ENCODE measurements at places on chromosomes 16 and 17. TPM values are rescaled to one million over a fixed set of nuclear protein-coding genes. Genes with fewer than 3 reads are reported as not detected.
A peak's percentile ranks its signal among the peaks of the same experiment; 100 is the strongest.

DNA sequence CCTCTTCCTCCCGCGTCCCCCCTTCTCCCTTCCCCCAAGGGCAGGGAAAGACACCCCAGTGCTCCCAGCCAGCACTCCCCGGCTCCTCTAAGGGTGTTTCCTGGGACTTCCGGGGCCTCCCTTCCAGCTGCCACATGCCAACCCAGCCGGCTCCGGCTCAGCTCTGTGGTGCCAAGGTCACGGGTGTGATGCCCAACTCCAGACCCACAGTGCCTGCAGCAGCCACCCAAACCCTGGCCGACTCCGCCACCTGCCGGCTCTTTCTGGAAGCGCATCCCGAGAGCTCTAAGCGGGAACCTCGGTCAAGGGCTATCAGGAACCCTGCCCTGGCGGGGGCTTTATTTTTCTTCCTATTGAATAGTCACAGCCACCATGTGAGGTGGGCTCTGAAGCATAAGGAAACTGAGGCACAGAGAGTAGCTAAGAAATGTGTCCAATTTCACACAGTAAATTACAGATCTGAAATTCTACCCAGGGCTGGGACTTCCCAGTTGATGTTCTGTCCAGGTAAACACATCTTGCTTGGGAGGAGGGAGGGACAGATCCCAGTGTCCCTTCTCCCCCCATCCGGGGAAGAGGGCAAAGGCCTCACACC, 3.3 kb upstream of the PPP1R1B start:
- DNase-seq: peak; percentile 49

DNA sequence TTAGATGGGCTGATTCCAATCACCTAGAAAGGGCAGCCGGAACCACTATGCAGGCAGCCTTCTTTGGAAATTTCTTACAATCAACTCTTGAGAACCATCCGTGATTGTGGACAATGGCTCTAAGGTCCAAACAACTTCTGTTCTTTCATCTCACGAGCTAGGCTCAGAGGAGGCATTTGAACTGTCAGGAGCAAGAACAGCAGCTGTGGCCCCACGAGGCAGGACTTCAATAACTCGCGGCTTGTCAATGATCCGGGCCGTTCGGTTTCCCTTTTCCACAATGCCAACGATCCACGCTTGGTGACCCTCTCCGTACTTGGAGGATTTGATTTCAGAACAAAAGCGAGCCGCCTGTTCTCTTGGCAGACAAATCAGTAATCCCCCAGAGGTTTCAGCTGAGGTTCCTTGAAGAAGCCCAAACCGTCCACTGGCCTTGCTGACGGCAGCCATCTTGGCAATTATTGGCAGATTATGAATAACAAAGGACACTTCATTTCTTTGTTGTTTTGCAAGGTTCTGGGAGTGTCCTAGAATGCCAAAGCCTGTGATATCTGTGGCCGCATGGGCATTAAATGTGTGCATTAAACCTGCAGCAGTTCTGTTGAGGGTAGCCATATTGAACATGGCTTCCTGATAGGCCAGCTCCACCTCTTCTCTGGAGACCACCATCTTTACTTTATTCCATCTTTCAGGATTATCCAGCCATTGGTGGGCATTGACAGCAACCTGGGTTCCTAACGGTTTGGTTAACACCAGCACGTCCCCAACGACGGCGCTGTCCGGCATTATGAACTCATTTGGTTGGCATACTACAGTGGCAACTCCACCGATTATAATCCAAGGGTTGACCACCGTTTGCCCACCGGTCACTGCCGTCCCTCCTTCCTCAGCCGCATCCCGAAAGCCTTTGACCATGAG, 1.2 kb downstream of the SEPHS2 start:
- no peak for DNase-seq

DNA sequence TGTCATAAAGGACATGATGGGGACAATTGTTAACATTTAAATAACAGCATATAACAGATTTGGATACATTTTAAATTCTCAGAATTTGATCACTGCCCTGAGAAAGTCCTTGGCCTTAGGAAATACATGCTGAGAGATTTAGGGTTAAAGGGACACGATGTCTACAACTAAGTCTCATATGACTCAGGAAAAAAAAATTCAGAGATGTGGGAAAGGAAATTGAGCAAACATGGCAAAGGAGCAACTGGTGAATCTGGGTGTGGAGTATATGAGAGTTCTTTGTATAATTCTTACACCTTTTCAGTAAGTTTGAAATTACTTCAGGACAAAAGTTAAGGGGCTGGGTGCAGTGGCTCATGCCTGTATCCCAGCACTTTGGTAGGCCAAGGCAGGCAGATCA, 18.2 kb downstream of the MPP3 start:
- peak; percentile 86 for DNase-seq

Gene C16orf96
- not detected for total RNA-seq

Gene CD300H
- not detected for total RNA-seq

GRCh38 chr17:80794281-80795089, 197.2 kb upstream of the CHMP6 start:
- DNase-seq: peak; percentile 53

GRCh38 chr17:15351478-15351840, 10.1 kb upstream of the TEKT3 start:
- no peak for DNase-seq

- no peak for DNase-seq
Measured at GRCh38 chr17:40950176-40950575, 12.7 kb upstream of the KRT23 start.

Gene IL34
- total RNA-seq: 1.7 TPM

GRCh38 chr16:56836410-56837230, 28.4 kb upstream of the SLC12A3 start:
- no peak for DNase-seq

Gene ADORA2B
- 50.5 TPM for total RNA-seq

GRCh38 chr17:66713533-66714042, 121.3 kb upstream of the CACNG5 start:
- no peak for DNase-seq

- peak; percentile 98 for DNase-seq
Measured at GRCh38 chr17:76726231-76726775, at the start of gene JMJD6. TSS of gene JMJD6 (minus strand) at chr17:76726606. CDS start at chr17:76726475, 131 bp downstream.

Gene OR1E1
- not detected for total RNA-seq

DNA sequence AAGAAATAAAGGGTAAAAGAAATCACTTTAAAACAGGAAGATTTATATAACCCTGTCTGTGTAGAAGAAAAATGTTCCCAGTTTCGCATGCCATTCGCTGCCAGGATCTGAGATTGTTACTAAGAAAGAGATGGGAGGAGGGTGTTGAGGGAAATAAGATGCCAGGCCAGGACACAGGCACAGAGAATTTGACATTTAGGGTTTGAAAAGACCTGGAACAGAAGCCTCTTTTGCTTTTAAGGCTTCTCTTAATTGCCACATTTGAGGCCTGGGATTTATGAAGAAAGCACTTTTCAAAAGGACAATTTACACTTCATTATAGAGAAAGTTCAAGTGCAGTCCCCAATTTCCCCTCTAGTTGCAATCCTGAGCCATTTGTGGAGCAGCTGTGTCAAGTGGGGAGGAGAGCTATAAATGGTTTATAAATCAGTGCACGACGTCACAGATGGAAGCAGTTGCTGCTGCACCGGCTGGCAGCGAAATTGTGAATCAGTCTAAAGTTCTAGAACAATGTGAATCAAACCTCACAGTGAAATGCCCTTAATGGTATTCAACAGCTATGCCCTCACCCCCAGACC, 26.5 kb upstream of the C16orf87 start:
- DNase-seq: peak; percentile 55

Gene NGFR
- under 0.01 TPM for total RNA-seq

- DNase-seq: no peak
Measured at GRCh38 chr16:2715966-2716885, 3.8 kb downstream of the PRSS27 start.

DNA sequence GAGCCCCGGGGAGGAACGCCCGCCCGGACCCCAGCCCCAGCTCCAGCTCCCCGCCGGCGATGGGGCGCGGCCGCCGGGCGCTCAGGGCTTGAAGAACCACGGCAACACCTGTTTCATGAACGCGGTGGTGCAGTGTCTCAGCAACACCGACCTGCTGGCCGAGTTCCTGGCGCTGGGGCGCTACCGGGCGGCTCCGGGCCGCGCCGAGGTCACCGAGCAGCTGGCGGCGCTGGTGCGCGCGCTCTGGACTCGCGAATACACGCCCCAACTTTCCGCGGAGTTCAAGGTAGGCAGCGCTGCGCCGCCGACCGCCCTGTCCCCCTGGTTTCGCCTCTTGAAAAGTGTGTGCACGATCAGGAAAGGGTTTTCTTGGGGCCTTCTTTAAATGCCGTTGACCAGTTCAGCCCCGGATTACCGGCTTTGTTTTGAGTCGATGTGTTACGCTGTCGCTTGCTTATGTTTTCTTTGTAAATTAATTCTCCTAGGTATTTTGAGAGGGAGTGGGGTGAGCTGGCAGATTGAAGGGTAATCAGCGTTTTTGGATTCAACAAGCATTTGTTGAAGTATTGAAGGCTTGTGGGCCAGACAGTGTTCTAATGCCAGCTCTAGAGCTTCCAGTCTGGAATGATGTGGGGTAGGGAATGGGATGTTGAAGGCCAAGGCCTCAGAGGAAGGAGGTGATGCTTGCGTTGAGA, 681 bp downstream of the USP43 start:
- DNase-seq: peak; percentile 18

GRCh38 chr17:74987909-74988711, 678 bp downstream of the CDR2L start:
- DNase-seq: peak; percentile 84

DNA sequence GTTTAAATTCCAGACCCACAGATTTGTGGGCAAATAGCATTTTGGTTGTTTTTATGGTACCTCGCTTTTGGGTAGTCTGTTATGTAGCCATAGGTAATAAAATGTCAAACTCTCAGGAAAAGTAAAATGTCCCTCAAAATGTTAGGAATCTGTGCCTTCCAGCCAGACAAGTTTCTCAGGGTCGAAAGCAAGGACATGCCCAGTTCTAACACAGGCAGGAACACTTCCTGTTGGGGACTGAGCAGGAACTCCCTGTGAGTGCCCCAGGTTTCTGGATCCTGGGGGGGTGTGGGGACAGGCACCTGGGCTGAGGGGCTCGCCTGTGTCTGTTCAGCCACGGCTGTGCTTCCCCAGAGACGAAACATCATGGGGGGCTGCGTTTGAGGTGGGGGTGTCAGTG, 62.3 kb downstream of the GNA13 start:
- DNase-seq: no peak

DNA sequence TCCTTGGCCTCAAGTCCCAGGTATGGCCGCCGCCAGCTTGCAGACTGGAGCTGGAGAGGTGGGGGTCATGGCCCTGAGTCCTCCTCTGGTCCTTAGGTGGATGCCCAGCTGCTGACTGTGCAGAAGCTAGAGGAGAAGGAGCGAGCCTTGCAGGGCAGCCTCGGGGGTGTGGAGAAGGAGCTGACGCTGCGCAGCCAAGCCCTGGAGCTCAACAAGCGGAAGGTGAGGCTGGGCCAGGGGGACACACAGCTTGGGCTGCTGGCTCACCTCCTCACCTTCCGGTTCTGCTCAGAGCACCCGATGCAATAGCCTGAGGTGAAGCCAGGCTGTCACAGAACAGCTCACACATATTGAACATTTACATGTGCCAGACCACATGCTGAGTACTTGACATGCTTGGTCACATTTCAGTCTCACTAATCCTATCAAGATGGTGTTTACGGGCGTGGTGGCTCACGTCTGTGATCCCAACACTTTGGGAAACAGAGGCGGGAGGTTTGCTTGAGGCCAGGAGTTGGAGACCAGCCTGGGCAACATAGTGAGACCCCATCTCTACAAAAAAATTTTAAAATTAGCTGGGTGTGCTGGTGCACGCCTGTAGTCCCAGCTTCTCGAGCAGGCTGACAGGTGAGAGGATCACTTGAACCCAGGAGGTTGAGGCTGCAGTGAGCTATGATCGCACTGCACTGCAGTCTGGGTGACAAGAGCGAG, 7.4 kb downstream of the RNF40 start:
- no peak for DNase-seq

GRCh38 chr17:79937391-79938335, 98.0 kb downstream of the TBC1D16 start:
- DNase-seq: no peak

DNA sequence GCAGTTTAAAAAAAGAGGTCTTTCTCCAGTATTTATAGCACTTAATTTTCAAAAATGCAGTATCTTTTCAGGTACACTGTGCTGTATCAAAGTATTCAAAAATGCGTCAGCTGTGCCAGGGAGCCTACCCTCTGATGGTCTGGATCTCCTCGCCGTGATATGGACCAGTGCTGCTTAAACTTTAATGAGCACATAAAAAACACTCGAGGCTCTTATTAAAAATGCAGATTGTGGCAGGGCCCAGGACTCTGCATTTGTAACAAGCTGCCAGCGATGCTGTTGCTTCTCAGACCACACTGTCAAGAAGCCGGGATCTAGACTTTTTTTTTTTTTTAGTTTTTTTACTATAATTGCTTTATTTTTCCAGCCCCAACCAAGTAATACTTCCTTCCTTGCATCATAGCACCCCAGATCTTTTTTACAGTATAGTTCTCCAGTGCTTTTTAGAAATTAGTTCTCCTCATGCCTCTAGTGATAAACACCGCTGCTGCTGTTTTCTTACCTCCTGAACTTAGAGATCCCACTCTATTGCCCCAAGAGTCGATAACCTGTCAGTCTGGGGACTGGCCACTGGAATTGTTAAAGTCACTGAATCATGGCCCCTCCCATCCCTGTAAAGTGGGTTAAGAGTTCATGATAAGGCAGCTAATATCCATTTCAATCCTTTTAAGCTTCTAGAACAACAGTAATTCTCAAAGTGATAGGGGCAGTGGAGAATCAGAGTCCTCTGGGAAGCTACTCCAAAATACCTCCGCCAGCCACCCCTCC, 1.6 kb upstream of the SMARCD2 start:
- no peak for DNase-seq

- no peak for DNase-seq
Measured at GRCh38 chr17:68961214-68961882, 6.2 kb upstream of the ABCA8 start.

DNA sequence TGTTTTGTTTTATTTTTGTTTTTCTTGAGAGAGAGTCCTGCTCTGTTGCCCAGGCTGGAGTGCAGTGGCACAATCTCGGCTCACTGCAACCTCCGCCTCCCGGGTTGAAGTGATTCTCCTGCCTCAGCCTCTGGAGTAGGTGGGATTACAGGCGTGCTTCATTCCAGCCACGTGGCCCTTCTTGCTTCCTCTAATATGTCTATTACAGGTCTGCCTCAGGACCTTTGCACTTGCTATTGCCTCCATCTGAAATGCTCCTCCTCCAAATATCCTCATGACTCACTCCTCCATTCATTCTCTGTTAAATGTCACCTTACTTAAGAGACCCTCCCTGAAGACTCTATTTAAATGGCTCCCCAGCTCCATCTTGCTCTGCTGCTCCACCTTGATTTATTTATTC, 39.0 kb downstream of the LYRM9 start:
- no peak for DNase-seq

Gene MYO15B
- total RNA-seq: 3.9 TPM

Gene WIPF2
- total RNA-seq: 6.1 TPM

Gene PIP4K2B
- 45.7 TPM for total RNA-seq

DNA sequence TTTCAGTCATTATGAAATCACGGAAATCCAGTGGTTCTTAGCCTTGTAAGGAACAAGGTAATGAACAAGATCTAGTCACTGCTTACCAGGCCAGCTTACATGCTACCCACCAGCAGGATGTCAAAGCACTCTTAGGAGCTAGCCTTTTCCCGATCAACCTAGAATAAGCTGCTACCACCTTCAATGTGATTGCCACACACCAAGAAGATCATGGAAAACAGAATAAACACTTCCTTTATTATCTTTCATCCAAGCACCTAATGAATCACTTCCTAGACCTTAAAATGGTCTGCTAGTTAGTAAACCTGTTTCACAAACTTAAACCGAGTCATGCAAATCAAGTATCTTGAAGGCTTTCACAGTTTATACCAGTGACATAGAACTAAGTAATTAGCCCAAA, 5.0 kb downstream of the BBS2 start:
- no peak for DNase-seq

GRCh38 chr17:66487981-66488468, 185.6 kb downstream of the PRKCA start:
- DNase-seq: no peak

Gene CNGB1
- not detected for total RNA-seq

Measured in fibroblast of villous mesenchyme (primary cell).